Stimulated activated CD8-positive, alpha-beta memory T cell treated with anti-CD3 and anti-CD28 coated beads, Interleukin-15, amount 100 ng/mL, for 4 hours (primary cell): ENCODE measurements at places on chromosomes 16 and 17.

DNA sequence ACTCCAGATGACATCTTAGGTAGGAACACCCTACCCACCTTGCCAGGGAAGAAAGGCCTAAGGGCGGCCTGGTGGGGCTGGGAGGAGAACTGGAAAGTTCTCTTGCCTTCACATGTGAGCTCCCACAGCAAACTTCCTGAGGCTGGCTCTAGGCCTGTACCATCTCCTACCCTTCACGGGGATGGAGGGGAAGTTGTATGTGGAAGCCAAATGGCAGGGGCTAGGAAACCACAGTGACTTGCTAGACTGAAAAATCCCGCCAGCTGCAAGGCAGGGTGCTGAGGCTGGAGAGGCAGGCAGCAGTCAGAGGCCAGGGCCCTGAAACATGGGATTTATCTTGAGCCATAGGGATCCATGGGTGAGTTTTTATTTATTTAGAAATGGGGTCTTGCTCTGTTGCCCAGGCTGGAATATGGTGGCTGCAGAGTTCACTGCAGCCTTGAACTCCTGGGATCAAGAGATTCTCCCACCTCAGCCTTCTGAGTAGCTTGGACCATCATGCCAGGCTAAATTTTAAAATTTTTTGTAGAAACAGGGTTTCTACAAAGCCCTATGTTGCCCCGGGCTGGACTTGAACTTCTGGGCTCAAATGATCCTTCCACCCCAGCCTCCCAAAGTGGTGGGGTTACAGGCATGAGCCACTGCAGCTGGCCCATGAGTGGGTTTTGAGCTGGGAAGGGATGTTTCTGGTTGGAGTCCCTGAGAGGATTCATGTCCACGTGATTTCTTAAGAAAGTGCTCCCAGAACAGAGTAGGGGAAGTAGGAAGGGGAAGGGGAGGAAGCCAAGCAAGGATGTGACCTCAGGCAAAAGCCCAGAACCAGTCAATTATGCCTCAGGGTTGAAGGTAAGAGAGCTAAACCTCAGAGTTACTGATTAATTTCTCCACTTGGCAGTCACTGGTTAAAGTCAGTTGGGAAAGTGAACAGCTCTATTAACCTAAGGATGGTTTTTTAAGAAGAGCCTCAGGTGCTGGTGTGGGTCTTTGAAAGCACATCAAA lies 4.0 kb upstream of the KAT8 start:
- DNase-seq = no peak

DNA sequence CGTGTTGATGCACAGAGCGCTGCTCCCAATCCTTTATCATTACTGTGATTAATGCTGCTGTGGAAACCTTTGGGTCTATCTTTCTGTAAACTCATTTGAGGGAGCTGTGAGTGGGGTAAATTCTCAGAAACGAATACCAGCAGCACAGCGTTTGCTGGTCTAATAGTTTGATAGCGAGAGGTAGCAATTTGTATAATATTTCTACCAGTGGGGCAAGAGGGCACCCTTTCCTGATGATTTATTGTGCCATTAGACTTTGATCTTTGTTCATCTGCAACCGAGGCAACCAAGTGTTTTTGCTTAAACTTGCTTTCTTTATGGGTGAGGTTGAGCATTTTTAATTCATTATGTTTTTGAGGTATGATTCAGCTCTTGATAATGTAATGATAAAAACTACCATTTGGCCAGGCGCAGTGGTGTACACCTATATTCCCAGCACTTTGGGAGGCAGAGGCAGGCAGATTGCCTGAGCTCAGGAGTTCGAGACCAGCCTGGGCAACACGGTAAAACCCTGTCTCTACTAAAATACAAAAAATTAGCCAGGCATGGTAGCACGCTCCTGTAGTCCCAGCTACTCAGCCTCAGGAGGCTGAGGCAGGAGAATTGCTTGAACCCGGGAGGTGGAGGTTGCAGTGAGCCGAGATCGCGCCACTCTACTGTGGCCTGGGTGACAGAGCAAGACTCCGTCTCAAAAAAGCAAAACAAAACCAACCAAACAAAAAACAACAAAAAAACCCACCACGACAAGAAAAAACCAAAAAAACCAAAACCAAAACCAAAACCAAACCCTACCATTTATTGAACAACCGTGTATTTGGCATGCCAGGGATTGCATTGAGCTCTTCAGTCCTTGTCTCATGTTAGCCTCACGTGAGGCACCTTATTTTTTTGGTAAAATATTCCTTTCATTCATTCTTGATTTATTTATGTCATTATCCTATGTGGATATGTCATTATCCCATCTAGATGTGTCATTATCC lies 81.5 kb downstream of the PLCG2 start:
- DNase-seq = no peak

GRCh38 chr16:27685807-27686206 lies 135.9 kb downstream of the KATNIP start:
- no peak for DNase-seq

GRCh38 chr17:1286379-1287106 lies 7.1 kb downstream of the TRARG1 start:
- no peak for DNase-seq

- no peak for DNase-seq
Observed at GRCh38 chr16:50304467-50305440, 38.4 kb downstream of the ADCY7 start.

DNA sequence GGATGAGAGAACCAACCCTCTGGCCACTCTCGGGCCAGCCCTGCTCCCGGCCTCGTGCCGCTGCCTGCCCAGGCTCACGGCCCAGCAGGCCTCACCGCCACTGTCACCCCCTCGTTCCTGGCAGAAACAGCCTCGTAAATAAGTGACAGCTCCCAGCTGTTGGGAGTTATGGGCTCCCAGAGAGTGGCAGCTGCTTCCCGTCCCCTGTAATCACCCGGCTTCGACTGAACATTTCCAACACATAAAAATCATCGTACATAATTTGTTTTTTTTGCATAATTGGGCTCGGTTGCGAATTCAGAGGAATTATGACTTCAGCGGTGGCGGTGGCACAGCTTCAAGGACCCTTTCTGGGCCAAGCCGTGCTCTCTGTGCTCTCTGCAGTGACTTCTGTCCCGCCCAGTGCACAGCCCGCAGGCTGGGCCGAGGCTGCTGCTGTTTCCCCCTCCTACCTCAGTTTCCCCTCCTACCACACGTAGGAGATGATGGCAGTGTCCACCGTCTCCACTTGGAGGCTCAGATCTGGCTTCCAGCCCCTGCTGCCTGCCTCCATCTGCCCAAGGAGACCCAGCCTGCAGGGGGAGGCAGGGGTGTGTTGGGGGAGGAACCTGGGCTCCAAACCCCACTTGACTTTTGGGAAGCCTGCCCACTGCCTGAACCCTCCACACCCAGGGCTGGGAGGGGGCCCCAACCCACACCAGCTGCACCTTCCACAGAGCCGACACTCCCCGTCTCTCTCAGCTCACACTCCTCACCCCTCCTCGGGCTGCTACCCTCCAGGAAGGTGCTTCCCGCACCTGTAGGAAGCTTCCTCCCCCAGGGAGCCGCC lies 84.9 kb downstream of the RTN4RL1 start:
- DNase-seq = no peak

DNA sequence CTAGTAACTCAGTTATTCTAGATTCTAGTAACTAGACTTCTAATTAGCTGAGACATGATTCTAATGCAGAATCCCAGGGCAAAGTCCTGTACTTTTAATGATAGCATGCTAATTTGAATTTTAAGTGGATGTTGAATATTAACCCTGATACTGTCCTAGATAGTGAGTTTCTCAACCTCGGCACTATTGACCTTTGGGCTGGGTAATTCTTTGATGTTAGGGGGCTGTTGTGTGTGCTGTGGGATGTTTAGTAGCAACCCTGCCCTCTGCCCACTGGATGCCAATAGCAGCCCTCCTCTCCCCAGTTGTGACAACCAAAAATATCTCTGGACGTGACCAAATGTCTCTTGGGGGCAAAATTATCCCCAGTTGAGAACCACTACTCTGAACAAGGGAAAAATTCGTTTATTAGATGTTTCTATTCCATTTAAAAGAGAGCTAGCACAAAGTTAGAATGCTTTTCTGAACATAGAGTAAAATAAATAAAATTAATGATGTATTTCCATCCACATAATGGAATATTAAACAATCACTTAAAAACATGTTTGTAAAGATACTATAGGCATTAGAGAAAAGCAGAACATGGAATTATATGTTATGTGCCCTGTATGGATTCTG lies 30.2 kb downstream of the SALL1 start:
- no peak for DNase-seq

DNA sequence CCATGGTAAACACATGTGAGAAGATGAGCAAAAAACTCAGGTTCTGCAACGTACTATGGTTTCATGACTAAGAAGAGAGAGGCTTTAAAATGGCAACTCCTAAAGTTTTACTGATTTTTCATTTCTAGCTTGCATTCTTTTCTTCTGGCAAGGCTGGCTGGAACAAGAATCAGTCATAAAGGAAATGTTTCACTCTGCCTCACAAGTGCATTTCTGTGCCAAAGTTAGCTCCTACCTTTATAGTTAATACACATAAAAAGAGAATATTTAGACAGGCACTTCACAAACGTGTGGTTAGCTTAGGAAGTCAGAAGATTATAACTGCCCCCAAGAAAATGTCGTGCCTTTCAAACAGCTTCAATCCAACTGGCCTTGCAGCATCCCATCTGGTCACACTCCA lies 417.1 kb upstream of the CDH11 start:
- DNase-seq = no peak

DNA sequence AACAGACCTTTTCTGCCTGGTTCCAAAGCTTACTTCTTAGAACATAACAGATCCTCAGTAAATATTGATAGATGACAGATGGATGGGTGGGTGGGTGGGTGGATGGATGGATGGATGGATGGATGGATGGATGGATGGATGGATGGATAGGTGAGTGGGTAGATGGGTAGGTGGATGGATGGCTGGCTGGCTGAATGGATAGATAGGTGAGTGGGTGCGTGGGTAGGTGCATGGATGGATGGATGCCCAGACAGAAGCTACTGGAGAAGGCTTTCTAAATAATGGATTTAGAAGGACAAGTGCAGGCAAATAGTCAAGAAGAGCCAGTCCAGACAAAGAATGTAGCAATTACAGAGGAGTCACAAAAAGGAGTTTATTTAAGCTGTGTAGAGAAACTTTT lies 19.6 kb downstream of the SCNN1G start:
- no peak for DNase-seq

DNA sequence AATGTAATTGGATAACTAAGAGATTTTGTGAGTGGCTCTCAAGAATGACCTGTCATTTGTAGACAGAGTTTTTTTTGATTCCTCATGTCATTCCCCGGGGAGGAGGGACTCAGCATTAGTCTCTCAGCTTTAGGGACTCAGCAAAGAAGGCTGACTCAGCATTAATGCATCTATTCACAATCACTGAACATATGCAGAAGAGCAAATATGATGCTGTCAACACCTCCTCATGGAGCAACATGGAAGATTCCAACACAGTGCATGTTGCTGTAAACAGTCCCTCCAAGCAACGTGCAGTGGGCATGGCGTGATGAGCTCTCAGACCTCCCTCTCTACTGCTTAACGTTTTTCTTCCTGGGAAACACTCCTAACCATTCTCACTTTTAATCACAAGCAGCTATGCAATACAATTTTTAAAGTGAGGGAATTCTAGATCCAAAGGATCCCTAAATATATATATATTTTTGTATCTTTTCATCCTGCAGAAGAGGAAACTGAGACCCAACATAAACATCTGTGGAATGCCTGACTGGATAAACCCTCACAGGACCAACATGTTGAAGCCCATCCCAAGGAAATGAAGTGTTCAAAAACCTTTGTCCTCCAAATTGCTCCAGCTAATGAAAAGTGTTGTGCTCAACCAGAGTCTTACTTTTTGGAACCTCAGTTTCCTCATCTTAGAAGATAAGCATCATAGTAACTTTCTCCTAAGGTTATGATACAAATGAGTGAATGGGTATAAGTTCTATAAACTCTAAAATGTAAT lies 38.9 kb downstream of the TMEM100 start:
- DNase-seq = no peak

- no peak for DNase-seq
Observed at GRCh38 chr16:75089486-75090202, 26.9 kb downstream of the LDHD start.

GRCh38 chr17:63740464-63741142 lies 996 bp downstream of the STRADA start:
- DNase-seq = no peak

DNA sequence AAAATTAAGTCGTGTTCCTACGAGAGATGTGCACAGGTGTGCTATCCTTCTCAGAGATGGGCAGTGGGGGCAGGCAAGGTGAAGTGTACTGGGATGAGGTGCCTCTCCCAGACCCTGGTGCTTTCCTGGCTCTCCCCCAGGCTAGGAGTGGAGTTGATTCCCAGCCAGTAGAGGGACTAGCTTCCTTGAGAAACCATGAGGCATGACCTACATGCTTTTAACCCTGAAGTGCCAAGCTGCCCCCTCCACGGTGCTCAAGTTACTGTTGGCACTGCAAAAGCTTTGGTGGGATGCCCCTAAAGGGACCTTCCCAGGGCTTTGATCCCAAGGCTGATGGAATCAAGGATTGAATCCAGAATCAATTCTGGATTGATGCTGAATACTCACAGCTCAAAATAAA lies 47.0 kb upstream of the SREBF1 start:
- no peak for DNase-seq

DNA sequence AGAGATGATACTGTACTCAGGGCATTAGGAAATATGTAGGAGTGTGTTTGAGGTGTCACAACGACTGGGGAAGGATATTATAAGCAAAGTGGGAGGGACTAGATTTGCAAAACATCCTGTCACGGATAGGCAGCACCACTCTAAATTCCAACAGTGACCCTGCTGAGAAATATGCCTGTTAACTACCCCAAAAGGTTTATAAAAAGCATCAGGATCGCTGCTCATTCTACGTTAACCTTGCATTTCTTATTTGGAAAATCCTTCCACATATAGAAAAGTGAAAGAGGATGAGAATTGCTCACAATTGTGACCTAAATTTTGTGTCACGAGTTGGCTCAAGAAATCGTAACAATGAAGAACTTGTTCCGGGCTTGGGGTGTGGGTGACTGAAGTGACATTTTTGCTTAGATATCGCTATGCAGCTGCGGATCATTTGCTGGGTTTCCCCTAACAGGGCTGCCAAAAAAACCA lies 51.6 kb downstream of the N4BP1 start:
- DNase-seq = no peak

GRCh38 chr16:85657996-85658395 lies 30.8 kb downstream of the GINS2 start:
- DNase-seq = no peak

- DNase-seq = no peak
Observed at GRCh38 chr16:79598348-79599181, 2.0 kb downstream of the MAF start.
